ENCODE measurements at places on chromosomes 4 and X. TPM values are rescaled to one million over a fixed set of nuclear protein-coding genes. Genes with fewer than 3 reads are reported as not detected.

KLF8 gene
- 5.4 TPM for total RNA-seq

DNA sequence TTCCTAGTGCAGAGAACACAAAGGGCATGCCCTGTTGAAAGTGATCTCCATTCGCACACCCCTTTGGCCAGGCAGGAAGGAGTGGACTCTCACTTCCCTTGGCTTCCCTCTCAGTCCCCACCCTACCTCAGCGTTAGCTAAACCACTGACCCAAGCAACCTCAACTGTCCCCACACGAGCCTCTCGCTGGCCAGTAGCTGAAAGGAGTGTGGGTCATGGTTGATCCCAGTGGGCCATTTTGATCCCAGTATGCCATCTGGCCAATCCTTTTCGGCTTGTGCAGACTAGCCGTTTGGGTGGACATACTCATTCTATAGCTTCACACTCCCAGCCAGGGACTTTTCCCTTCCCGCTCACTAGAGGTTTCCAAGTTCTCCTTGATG is 24.4 kb upstream of the BCORL1 start:
- no peaks in the 10 kb centered on the region for H3K36me3 ChIP-seq
- no peaks in the 10 kb centered on the region for H3K27me3 ChIP-seq
- no peak overlapping the region for H3K4me3 ChIP-seq
- no peak for DNase-seq

- no peak overlapping the region for H3K4me3 ChIP-seq
- no peak for DNase-seq
- H3K36me3 ChIP-seq: no peaks in the 10 kb centered on the region
- H3K27ac ChIP-seq: no peak overlapping the region
Measured at GRCh38 chrX:139204898-139205667, 325.5 kb upstream of the F9 start.

DNA sequence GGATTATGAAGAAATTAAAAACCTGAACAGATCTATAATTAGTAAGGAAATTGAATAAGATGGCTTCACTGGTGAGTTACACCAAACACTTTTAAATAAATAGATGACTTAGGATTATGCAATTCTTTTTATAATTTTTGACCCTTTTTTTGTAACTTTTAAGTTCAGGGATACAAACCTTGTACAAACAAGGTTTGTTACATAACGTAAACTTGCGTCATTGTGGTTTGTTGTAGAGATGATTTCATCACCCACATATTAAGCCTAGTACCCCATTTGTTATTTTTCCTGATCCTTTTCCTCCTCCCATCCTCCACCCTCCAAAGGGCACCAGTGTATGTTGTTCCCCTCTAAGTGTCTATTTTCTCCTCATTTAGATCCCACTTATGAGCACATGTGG is 75.7 kb downstream of the CPEB2 start:
- no peaks in the 10 kb centered on the region for H3K27me3 ChIP-seq
- H3K4me3 ChIP-seq: no peak overlapping the region
- no peaks in the 10 kb centered on the region for H3K36me3 ChIP-seq
- no peak overlapping the region for H3K27ac ChIP-seq

MGAT4D gene
- total RNA-seq: not detected

DNA sequence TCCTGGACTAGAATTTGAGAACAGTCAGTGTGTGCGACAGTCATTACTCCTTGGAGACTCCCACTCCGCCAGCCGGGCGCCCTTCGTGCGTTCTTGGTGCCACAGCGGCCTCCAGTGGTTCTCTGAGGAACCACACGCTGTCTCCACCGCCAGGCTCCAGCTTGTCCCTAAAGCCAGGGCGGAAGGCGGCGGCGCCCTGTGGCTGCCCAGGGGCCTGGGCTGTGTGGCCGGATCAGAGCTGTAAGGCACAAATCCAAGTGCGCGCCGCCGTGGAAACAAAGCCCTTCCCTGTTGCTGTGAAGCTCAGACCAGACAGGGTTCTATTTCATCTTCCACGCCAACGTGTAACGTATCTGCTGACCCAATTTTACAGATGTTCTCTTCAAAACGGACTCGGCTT is 34.2 kb downstream of the IDS start:
- DNase-seq: peak; percentile 49
- H3K27me3 ChIP-seq: no peaks in the 10 kb centered on the region
- H3K27ac ChIP-seq: no peak overlapping the region
- H3K4me3 ChIP-seq: no peak overlapping the region
- no peaks in the 10 kb centered on the region for H3K36me3 ChIP-seq

DNA sequence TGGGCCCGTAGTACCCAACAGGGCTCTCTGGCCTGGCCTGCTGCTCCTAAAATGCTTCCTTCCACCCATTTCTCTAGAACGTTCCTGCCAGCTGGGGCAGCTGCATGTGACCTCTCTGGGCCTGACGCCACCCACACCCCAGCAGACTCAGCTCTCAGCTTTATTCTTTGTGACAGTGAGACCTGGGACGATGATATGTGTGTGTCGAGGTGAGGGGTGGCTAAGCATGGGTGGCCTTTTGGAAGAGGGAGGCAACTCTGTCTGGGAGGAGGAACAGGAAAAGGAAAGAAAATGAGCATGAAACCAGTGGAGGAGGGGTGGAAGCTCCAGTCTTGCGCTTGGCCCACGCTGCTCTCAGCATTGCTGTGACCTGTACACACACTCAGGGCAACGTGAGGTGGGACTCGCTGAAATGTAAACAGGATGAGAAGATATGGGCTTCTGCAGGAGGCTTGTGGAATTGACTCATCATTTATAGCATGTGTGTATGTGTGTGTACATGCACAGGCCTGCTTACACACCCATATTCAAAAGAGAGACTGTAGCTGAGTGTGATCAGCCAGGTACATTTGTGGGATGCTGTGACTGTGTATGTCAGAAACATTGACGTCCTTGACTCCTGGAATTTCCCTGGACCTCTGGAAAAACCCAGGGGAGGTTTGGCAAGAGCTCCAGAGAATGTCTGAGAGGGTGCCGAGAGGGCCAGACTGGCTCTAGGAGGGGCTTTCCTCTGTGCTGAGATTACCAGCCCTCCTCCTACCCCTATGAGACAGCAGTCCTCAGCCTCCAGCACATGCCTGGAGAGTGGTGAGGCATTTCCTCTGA is 137.9 kb downstream of the PJA1 start:
- no peak overlapping the region for H3K4me3 ChIP-seq
- DNase-seq: no peak
- H3K36me3 ChIP-seq: no peaks in the 10 kb centered on the region
- H3K27me3 ChIP-seq: no peaks in the 10 kb centered on the region
- no peak overlapping the region for H3K27ac ChIP-seq
- no peaks in the 10 kb centered on the region for H3K4me1 ChIP-seq

DNA sequence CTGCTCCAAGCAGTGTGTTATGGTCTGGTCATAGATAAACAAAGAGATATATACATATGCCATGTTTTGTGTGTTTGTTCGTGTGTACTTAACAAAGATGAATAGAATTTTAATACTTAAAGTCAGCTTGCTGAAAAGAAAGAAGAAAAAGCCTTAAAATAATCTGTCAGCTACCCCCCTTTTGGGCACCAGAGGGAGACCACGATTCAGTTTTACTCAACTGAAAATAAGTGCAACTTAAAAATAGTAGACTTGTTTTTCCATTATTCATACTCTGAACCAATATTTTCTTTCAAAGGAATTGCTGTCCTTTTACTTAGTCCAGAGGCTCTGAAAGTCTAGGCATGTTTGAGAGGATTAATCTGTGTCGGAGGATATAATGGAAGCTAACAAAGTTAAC is 181.7 kb upstream of the AGTR2 start:
- no peak overlapping the region for H3K4me3 ChIP-seq
- no peaks in the 10 kb centered on the region for H3K4me1 ChIP-seq
- H3K27ac ChIP-seq: no peak overlapping the region
- no peak for DNase-seq

TRIM61 gene
- total RNA-seq: 1.4 TPM

DNA sequence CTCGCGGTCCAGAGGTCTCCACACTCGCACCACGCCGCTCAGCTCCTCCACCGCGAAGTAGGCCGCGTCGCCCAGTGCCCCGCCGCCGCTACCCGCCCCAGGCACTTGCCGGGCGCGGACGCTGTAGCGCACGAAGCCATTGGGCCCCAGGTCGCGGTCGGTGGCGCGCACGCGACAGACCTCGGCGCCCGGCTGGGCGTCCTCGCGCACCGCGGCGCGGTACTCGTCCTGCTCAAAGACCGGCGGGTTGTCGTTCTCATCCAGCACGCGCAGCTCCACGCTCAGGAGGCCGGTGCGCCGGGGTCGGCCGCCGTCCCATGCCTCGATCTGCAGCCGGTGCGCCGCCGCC is 1.4 kb downstream of the DCHS2 start:
- H3K27me3 ChIP-seq: peaks cover 5% of the 10 kb centered on the region
- no peak overlapping the region for H3K27ac ChIP-seq
- no peak for DNase-seq
- no peaks in the 10 kb centered on the region for H3K4me1 ChIP-seq
- no peaks in the 10 kb centered on the region for H3K36me3 ChIP-seq

DNA sequence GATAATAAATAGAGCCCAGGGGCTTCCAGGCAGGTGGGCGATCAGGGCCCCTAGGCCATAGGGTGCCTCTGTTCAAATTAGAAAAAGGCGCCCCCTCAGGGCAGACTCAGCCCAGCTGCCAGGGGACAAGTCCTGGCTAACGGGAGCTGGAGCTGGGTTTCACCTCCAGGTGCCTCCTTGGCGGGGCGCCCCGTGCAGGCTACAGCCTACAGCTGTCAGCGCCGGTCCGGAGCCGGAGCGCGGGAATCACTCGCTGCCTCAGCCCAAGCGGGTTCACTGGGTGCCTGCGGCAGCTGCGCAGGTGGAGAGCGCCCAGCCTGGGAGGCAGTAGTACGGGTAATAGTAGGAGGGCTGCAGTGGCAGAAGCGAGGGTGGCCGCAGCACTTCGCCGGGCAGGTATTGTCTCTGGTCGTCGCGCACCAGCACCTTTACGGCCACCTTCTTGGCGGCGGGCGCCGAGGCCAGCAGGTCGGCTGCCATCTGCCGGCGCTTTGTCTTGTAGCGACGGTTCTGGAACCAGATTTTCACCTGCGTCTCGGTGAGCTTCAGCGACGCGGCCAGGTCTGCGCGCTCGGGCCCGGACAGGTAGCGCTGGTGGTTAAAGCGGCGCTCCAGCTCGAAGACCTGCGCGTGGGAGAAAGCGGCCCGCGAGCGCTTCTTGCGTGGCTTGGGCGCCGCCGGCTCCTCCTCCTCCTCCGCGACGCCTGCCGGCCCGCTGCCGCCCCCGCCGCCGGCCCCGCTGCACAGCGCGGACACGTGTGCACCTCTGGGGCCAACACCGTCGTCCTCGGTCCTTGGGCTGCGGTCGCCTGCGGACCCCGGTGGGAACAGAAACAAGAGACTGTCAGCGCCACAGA is 2.4 kb downstream of the NKX3-2 start:
- H3K27ac ChIP-seq: no peak overlapping the region
- no peak for DNase-seq
- H3K4me1 ChIP-seq: peaks cover 67% of the 10 kb centered on the region
- H3K4me3 ChIP-seq: no peak overlapping the region
- no peaks in the 10 kb centered on the region for H3K36me3 ChIP-seq

PTCHD1 gene
- not detected for total RNA-seq

DNA sequence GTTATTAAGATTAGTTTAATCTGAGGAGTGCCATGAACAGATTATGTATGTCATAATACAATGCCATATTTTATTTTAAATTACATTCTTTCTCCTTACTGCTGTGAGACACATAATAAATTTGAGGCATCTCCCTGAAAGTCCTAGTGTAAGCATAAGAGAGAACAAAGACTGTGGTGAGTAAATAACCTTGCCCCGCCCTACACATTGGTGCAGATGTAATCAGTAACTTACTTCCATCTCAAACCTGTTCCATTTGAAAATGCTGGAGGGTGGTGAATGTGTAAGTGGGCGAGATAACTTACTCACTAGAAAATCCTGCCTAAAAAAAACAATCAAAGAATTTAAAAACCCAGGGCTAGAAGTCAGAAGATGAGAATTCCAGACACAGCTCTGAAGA is 338.1 kb upstream of the SLIT2 start:
- no peak overlapping the region for H3K27ac ChIP-seq
- no peaks in the 10 kb centered on the region for H3K36me3 ChIP-seq
- no peak for DNase-seq
- no peak overlapping the region for H3K4me3 ChIP-seq
- no peaks in the 10 kb centered on the region for H3K27me3 ChIP-seq

DNA sequence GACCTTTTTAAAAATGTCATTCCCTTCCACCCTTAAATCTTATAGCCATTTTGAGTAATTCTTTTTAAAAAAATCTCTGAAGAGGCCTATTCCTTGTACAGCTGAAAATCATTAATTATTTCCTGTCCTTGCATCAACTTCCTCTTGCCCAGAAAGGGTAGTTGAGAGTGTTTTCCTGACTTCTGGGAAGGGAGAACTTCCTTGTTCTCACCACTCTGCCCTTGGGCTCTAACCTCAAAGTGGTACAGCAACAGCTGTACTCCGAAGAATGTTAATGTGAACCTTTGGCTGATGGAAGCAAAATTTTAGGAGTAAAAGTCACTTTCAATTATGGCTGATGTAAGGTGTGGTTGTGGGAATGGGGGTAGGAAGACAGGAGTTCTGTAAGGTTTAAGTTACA is 15.1 kb upstream of the FABP2 start:
- H3K4me3 ChIP-seq: no peak overlapping the region
- no peaks in the 10 kb centered on the region for H3K4me1 ChIP-seq
- no peak for DNase-seq
- H3K27ac ChIP-seq: no peak overlapping the region

AMBN gene
- total RNA-seq: not detected

FGF13 gene
- total RNA-seq: not detected

GRCh38 chr4:119113033-119113655 is 22.5 kb upstream of the MYOZ2 start:
- no peaks in the 10 kb centered on the region for H3K27me3 ChIP-seq
- H3K27ac ChIP-seq: no peak overlapping the region
- DNase-seq: no peak
- no peak overlapping the region for H3K4me3 ChIP-seq

ZNF595 gene
- 11.3 TPM for total RNA-seq

DNA sequence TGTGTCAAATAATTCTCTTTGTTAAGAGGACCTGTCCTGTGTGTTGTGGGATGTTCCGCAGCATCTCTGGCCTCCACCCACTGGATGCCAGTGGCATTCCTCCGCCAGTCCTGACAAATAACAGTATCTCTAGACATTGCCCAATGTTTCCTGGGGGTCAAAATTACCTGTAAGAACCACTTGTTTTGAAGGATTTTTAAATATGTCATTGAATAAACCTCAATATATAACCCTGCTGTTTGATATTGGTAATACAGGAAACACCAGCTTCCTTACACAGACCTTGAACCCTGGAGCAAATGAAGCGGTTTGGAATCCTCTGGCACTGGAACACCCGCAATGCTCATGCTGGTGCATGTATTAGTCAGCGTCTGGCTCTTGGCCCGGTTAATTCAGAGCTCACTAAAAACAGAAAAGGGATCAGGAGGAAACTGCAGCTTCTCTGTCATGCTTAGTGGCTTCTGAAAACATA is 101.3 kb downstream of the TBL1X start:
- H3K27me3 ChIP-seq: no peaks in the 10 kb centered on the region
- DNase-seq: peak; percentile 7
- H3K4me1 ChIP-seq: peaks cover 41% of the 10 kb centered on the region
- H3K27ac ChIP-seq: no peak overlapping the region

DNA sequence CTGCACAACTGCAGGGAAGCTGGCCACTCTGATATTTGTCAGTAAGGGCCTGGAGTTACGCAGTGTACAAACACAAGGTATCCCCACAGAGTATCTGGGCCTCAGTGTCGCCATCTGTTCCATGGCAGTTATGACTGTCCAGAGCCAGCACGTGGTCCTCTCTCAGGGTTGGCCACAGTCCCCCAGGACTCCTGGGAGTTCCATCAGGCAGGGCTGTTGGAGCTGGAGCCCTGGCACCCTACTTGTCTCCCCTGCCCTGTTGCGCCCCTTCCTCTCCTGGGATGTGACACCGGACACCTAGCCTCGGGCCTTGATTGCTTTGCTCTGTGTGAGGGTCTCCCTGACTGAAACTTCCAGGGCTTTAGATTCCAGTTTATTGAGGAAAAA is 8.4 kb downstream of the HTRA3 start:
- H3K4me3 ChIP-seq: no peak overlapping the region
- no peaks in the 10 kb centered on the region for H3K27me3 ChIP-seq
- DNase-seq: no peak
- H3K27ac ChIP-seq: no peak overlapping the region
- no peaks in the 10 kb centered on the region for H3K4me1 ChIP-seq
- H3K36me3 ChIP-seq: no peaks in the 10 kb centered on the region
